Lower leg skin (tissue), 4 donors: ENCODE measurements at places on chromosomes 6 and 20. TPM values are rescaled to one million over a fixed set of nuclear protein-coding genes. Genes with fewer than 3 reads are reported as not detected.

The GPR6 gene
- total RNA-seq: not detected

The TRAPPC3L gene
- total RNA-seq: not detected

The EYA4 gene
- not detected for total RNA-seq

The SULF2 gene
- 28.0 TPM for total RNA-seq

The FLRT3 gene
- total RNA-seq: 36.8 TPM

The NFS1 gene
- total RNA-seq: 39.6 TPM

The RAB32 gene
- 17.7 TPM for total RNA-seq

The CCN6 gene
- total RNA-seq: 1.9 TPM

The MAK gene
- total RNA-seq: not detected

The SLC17A9 gene
- 0.46 TPM for total RNA-seq

The SSTR4 gene
- not detected for total RNA-seq

The KHDC1L gene
- not detected for total RNA-seq

The TPD52L1 gene
- total RNA-seq: 203 TPM

The GTPBP2 gene
- total RNA-seq: 39.9 TPM

The CENPW gene
- total RNA-seq: 1.9 TPM

The HTR1E gene
- total RNA-seq: not detected

The RGS17 gene
- not detected for total RNA-seq

The WFDC12 gene
- 13.5 TPM for total RNA-seq

The CALHM4 gene
- total RNA-seq: not detected

The PKIB gene
- total RNA-seq: 4.3 TPM

The CRIP3 gene
- total RNA-seq: not detected

The CDS2 gene
- total RNA-seq: 16.4 TPM

The HNF4A gene
- not detected for total RNA-seq

The ARFGEF3 gene
- 4.7 TPM for total RNA-seq

The LY6G6D gene
- total RNA-seq: 9.5 TPM

The PRND gene
- total RNA-seq: 0.46 TPM

The ID4 gene
- 228 TPM for total RNA-seq

The FRK gene
- 0.59 TPM for total RNA-seq

The MROH8 gene
- 6.8 TPM for total RNA-seq

The MTFR2 gene
- total RNA-seq: 0.49 TPM

The HBS1L gene
- total RNA-seq: 30.1 TPM

The FNDC11 gene
- total RNA-seq: not detected

The RSPO3 gene
- total RNA-seq: 0.15 TPM
